ENCODE measurements at places on chromosomes 2 and 18. TPM values are rescaled to one million over a fixed set of nuclear protein-coding genes. Genes with fewer than 3 reads are reported as not detected.

Gene ALPG
- 0.94 TPM for total RNA-seq

Gene VIT
- 0.46 TPM for total RNA-seq

Gene PTPRN
- total RNA-seq, result 5.7 TPM

Gene KYNU
- 0.18 TPM for total RNA-seq

Gene SNRNP27
- total RNA-seq, result 45.9 TPM

Gene MYO5B
- total RNA-seq, result 8.7 TPM

Gene SPHKAP
- not detected for total RNA-seq

Gene LIPG
- 6.8 TPM for total RNA-seq

Gene RPRD1A
- 104 TPM for total RNA-seq

Gene GYPC
- total RNA-seq, result 28.1 TPM

Gene CDK5R2
- total RNA-seq, result 0.26 TPM

Gene PLGLB1
- total RNA-seq, result 0.52 TPM

Gene SOX11
- 24.8 TPM for total RNA-seq

Gene SPATA3
- not detected for total RNA-seq

Gene VAMP5
- 6.3 TPM for total RNA-seq

Gene LDLRAD4
- 6.2 TPM for total RNA-seq
